Activated T-helper 2 cell treated with anti-CD3 and anti-CD28 coated beads, Interferon-gamma antibody, Interleukin-2, Interleukin-4, amounts not matched to agents 10 μg/mL and 5 μg/mL and 100 μg/mL, durations not matched to agents 14 hours and 24 hours and 36 hours (primary cell): ENCODE measurements at places on chromosomes 3 and 15. TPM values are rescaled to one million over a fixed set of nuclear protein-coding genes. Genes with fewer than 3 reads are reported as not detected.

The GLDN gene
- 0.34 and 0.62 TPM in 2 replicates for total RNA-seq

The GPR62 gene
- total RNA-seq: not detected in 2 replicates

The ITGA11 gene
- 0.92 and 2.3 TPM in 2 replicates for total RNA-seq

The MBNL1 gene
- 230 and 244 TPM in 2 replicates for total RNA-seq

The TTC14 gene
- total RNA-seq: 48.6 and 50.0 TPM in 2 replicates

The LYZL4 gene
- not detected in 2 replicates for total RNA-seq

The RASGRP1 gene
- total RNA-seq: 108 and 113 TPM in 2 replicates

The FBXW12 gene
- 0.14 TPM in 1 of 2 replicates, not detected in the other for total RNA-seq

The ADAMTS9 gene
- total RNA-seq: not detected in 2 replicates

The SV2B gene
- 0.02 TPM in 2 replicates for total RNA-seq

The SOX14 gene
- not detected in 2 replicates for total RNA-seq

The CHL1 gene
- total RNA-seq: not detected in 2 replicates

DNA sequence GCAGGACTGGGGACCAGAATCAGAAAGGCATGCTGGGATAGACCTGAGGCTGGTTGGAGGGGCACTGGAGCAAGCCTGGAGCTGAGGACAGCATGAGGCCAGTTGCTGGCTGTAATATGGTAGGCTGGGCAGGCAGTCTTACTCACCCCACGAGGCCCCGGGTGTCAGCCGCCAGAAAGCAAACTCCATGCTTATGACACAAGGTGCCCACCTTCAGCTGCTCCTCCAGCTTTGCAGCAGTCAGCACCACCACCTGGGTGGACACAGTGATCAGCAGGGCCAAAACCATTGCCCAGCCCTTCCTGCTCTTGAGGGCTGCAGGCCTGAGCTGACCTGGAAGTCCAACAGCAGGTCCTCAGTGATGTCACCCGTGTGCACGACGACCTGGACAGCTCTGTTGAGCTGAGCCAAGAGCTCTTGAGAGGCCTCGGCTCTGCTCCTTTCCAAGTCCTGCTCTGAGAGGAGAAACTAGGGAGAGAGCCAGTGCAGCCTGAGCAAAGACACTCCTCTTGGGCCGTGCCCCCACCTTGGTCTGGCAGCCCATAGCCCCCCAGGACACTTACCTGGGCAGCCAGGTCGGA, 747 bp downstream of the UBA7 start:
- peak overlapping the region; percentile 92 for H3K4me3 ChIP-seq
- DNase-seq: no peak
- H3K27me3 ChIP-seq: no peaks in the 10 kb centered on the region
- H3K4me1 ChIP-seq: peaks cover 23% of the 10 kb centered on the region
- H3K36me3 ChIP-seq: peaks cover 18% of the 10 kb centered on the region

DNA sequence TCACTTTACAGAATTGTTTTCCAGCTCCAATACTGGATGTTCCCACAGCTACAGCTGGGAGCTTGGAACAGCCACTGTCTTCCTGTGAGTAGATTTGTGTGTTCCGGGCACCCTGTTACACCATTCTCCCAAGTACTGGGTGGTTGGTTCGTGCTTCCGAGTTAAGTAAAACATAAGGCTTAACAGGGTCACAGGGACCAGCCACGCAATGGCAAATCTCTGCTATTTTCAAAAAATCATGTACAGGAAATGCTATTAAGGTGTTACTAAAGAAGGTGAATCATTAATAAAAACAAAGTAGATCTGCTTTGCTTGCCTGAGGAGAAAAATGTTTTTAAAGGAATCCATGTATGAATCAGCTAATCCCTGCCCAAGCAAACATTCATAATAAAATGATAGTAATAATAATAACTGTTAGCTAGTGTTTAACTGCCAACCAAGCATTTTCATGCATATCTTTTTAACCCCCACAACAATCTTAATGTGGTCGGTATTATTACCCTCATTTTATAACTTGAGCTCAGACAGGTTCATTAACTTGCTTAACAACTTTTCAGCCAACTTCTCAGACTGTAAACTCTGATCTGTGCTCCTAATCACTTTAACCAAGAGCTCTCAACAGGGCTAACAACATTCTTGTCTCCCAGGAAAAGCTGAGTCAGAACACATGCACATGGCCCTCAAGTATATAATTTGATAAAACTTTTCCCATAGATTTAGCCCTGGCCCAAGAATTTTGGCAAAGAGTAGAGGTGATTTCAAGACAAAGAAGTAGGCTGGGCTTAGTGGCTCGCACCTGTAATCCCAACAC, 2.7 kb upstream of the C2CD4A start:
- H3K27ac ChIP-seq: no peak overlapping the region
- no peak overlapping the region for H3K4me3 ChIP-seq
- H3K27me3 ChIP-seq: peaks cover 52% of the 10 kb centered on the region
- DNase-seq: no peak
- H3K36me3 ChIP-seq: no peaks in the 10 kb centered on the region

- no peak for DNase-seq
- no peaks in the 10 kb centered on the region for H3K27me3 ChIP-seq
- H3K4me3 ChIP-seq: no peak overlapping the region
- H3K4me1 ChIP-seq: no peaks in the 10 kb centered on the region
- no peaks in the 10 kb centered on the region for H3K36me3 ChIP-seq
- no peak overlapping the region for H3K27ac ChIP-seq
Measured at GRCh38 chr3:17412950-17413530, 329.4 kb downstream of the TBC1D5 start.

DNA sequence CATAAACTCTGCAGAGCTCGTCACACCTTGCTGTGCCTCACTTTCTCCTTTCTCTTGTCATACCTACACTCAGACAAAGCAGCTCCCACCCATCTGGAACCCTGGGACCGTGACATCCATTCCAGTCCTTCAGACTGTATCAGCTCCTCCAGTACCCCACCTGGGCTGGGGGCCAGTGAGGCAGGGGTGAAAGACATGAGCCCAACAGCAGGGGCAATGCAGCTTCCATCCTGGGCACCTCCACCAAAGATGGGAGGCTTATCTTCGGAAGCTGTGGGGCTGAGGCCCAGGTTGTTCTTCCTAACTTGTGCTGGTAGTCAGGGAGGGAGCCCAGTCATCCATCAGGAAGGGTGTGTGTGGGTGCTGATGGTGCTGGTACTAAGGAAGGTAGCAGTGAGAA, 109.2 kb downstream of the EEFSEC start:
- no peak overlapping the region for H3K4me3 ChIP-seq
- peaks cover 27% of the 10 kb centered on the region for H3K36me3 ChIP-seq
- no peak for DNase-seq
- H3K27me3 ChIP-seq: no peaks in the 10 kb centered on the region

- peaks cover 17% of the 10 kb centered on the region for H3K4me1 ChIP-seq
- H3K4me3 ChIP-seq: no peak overlapping the region
- DNase-seq: no peak
- peaks cover 70% of the 10 kb centered on the region for H3K36me3 ChIP-seq
- H3K27me3 ChIP-seq: no peaks in the 10 kb centered on the region
Measured at GRCh38 chr3:16396202-16396601, 117.3 kb downstream of the RFTN1 start.

DNA sequence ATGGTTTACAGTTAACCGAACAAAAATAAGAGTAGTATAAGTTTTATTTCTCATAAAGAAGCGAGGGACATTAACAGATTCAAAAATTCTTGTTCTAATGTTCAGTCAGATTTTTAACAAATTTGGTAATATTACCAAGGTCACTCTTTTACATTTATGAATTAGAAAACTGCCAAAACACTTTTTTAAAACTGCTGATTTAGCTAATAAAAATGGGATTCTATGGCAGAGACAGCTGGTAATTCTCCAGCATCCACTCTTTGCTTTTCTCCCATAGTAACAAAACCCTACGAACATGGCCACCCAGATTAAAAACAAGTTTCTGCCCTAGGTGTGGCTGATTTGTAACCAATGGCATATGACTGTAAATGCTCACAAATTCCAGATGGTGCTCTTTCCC, 71.2 kb downstream of the GPR160 start:
- no peaks in the 10 kb centered on the region for H3K27me3 ChIP-seq
- peaks cover 16% of the 10 kb centered on the region for H3K4me1 ChIP-seq
- no peak for DNase-seq
- H3K36me3 ChIP-seq: peaks cover 64% of the 10 kb centered on the region
- H3K27ac ChIP-seq: peak overlapping the region; percentile 22

DNA sequence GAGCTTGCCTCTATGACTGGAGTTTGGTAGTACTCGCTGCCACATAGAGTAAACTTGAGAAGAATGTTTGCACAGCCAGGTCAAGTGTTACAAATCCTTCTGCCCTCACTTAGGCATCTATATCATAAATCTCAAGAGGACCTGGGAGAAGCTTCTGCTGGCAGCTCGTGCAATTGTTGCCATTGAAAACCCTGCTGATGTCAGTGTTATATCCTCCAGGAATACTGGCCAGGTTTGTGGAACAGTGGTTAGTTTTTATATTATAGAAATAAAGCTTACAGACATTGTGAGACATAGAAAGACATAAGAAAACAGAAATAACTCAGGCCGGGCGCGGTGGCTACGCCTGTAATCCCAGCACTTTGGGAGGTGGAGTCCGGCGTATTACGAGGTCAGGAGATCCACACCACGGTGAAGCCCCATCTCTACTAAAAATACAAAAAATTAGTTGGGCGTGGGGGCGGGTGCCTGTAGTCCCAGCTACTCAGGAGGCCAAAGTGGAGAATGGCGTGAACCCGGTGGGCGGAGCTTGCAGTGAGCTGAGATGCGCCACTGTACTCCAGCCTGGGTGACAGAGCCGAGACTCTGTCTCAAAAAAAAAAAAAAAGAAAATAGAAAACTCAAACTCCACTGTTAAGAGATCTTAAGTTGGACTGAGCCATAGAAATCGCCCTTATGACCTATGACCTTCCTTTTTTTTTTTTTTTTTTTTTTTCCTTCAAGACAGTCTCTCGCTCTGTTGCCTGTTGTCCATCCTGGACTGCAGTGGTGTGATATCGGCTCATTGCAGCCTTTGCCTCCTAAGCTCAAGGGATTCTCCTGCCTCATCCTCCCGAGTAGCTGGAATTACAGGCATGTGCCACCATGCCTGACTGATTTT, 2.2 kb downstream of the RPSA start:
- peak overlapping the region; percentile 94 for H3K4me3 ChIP-seq
- H3K36me3 ChIP-seq: peaks cover 80% of the 10 kb centered on the region
- no peaks in the 10 kb centered on the region for H3K27me3 ChIP-seq
- H3K27ac ChIP-seq: peak overlapping the region; percentile 98
- no peak for DNase-seq

DNA sequence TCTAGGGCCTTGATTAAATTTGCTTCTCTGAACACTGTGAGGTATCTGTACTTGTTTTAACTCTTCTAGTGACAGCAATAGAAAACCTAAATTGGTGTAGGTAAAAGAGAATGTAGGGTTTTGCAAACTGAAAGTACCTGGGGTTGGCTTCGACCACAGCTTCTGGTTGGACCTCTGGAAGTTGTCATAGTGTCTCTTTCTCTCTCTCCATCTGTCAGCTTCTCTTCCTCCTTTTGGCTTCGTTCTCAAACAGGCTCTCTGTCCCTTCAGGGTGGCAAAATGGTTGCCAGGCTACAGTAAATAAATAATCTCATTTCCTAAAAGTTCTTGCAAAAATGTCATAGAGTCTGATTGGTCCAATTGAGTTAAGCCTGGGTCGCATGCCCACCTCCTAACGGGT, 149.3 kb upstream of the CTDSPL start:
- H3K27me3 ChIP-seq: peaks cover 15% of the 10 kb centered on the region
- DNase-seq: no peak
- no peaks in the 10 kb centered on the region for H3K36me3 ChIP-seq
- no peak overlapping the region for H3K4me3 ChIP-seq

- no peak overlapping the region for H3K4me3 ChIP-seq
- no peak for DNase-seq
- H3K4me1 ChIP-seq: no peaks in the 10 kb centered on the region
- H3K27ac ChIP-seq: no peak overlapping the region
- no peaks in the 10 kb centered on the region for H3K36me3 ChIP-seq
- peaks cover 2% of the 10 kb centered on the region for H3K27me3 ChIP-seq
Measured at GRCh38 chr3:157249606-157250005, 89.7 kb upstream of the CCNL1 start.

DNA sequence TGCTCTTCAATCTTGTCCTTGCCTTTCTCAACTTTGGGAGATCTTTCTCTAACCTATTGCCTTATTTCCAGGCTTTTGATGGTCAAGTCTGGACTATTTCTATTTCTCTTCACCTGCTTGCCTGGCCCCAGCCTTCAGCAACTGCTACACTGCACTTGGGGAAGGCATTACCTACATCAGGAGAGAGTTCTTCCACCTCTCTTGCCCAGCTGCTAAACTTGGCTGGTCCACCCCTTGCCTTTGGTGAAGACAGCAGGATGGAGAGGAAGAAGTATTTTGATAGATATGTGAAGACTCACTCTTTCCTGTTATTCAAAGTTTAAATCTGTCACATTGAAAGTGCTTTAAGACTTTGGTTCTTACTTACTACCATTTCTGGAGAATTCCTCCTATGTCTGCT, 574.8 kb downstream of the ZPLD1 start:
- no peaks in the 10 kb centered on the region for H3K36me3 ChIP-seq
- no peak overlapping the region for H3K4me3 ChIP-seq
- DNase-seq: no peak

DNA sequence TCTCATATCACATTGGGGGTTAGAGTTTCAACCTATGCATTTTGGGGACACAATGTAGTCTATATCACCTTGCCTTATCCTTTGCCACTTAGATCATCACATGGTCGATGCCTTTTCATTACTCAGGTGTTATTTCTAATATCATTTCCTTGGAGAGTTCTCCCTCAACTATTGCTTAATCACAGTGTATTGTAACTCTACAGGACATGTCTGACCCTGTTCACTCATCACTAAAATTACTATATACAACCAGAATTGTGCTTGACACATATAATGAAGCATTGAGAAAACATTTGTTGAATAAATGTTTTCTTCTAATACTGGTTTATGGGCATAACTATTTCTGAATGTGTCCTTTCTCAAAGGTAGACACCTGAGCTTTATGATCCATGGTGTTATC, 207.4 kb downstream of the EPHA6 start:
- no peak for DNase-seq
- H3K4me1 ChIP-seq: no peaks in the 10 kb centered on the region
- no peak overlapping the region for H3K27ac ChIP-seq
- no peaks in the 10 kb centered on the region for H3K36me3 ChIP-seq

- no peaks in the 10 kb centered on the region for H3K4me1 ChIP-seq
- no peak overlapping the region for H3K4me3 ChIP-seq
- H3K27ac ChIP-seq: no peak overlapping the region
- H3K27me3 ChIP-seq: no peaks in the 10 kb centered on the region
- H3K36me3 ChIP-seq: no peaks in the 10 kb centered on the region
Measured at GRCh38 chr3:103991461-103992115, 1375.1 kb upstream of the ALCAM start.

GRCh38 chr15:28019594-28020309, 79.4 kb downstream of the OCA2 start:
- no peaks in the 10 kb centered on the region for H3K27me3 ChIP-seq
- H3K27ac ChIP-seq: no peak overlapping the region

DNA sequence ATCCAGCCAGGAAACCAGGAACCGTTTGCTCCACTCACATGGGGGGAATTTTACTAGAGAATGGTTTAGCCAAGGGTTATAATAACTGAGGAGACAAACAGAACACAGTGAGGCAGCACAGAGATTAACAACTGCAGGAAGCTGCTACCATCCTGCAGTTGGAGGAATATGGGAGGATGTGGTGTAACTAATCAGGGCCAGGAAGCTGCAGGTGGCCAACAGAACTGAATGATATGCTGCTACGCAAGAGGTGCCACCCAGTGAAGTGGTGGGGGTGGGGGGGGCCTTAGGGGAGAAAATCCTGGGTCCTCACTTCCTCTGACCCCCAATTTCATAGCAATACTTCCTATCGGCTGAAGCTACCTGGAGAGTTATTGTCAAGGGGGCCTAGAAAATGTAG, 306.4 kb upstream of the STT3B start:
- peak overlapping the region; percentile 64 for H3K27ac ChIP-seq
- DNase-seq: no peak

- H3K4me1 ChIP-seq: peaks cover 10% of the 10 kb centered on the region
- no peak overlapping the region for H3K4me3 ChIP-seq
- no peak for DNase-seq
- no peaks in the 10 kb centered on the region for H3K36me3 ChIP-seq
- H3K27ac ChIP-seq: no peak overlapping the region
- H3K27me3 ChIP-seq: peaks cover 44% of the 10 kb centered on the region
Measured at GRCh38 chr15:70269311-70269911, 171.7 kb upstream of the TLE3 start.
